ENCODE measurements at places on chromosomes 16 and 17.
A peak's percentile ranks its signal among the peaks of the same experiment; 100 is the strongest.

DNA sequence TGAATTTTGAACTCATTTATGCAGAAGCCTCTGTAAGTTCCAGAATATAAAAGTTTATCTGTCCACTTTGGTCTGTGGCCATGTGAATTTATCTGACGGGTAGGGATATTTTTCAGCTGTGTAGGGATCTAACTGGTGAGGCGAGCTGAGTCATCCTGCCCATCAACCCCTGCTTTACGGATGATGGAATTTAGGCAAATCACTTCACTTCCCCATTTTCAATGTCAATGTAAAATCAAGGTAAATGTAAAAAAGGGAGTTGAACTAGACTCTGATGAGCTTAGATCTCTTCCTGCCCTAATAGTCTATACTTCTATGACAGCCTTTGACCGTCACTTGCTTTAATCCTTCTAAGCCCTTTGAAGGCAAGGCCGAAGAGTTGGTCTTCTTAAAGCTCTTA lies 2.6 kb downstream of the SLC16A6 start:
- H3K4me3 ChIP-seq: no peak overlapping the region
- peak overlapping the region; percentile 27 for H3K27ac ChIP-seq
- H3K27me3 ChIP-seq: no peaks in the 10 kb centered on the region
- DNase-seq: no peak
- peaks cover 7% of the 10 kb centered on the region for H3K36me3 ChIP-seq
- peaks cover 28% of the 10 kb centered on the region for H3K4me1 ChIP-seq

- H3K36me3 ChIP-seq: peaks cover 11% of the 10 kb centered on the region
- peaks cover 17% of the 10 kb centered on the region for H3K4me1 ChIP-seq
These were observed 28.9 kb upstream of the FOXK2 start for GRCh38 chr17:82490512-82491195.

GRCh38 chr17:16351831-16352230 lies 1.4 kb downstream of the CENPV start:
- H3K36me3 ChIP-seq: peaks cover 2% of the 10 kb centered on the region
- DNase-seq: no peak
- peaks cover 3% of the 10 kb centered on the region for H3K27me3 ChIP-seq
- H3K4me1 ChIP-seq: peaks cover 21% of the 10 kb centered on the region
- H3K4me3 ChIP-seq: peak overlapping the region; percentile 94
- no peak overlapping the region for H3K27ac ChIP-seq

GRCh38 chr16:48378836-48379235 lies 6.4 kb downstream of the SIAH1 start:
- no peak for DNase-seq
- peaks cover 3% of the 10 kb centered on the region for H3K36me3 ChIP-seq
- no peak overlapping the region for H3K27ac ChIP-seq
- no peaks in the 10 kb centered on the region for H3K27me3 ChIP-seq
- peak overlapping the region; percentile 1 for H3K4me3 ChIP-seq

- H3K27ac ChIP-seq: no peak overlapping the region
- no peak overlapping the region for H3K4me3 ChIP-seq
- H3K36me3 ChIP-seq: no peaks in the 10 kb centered on the region
These were observed 267.1 kb downstream of the ABCC12 start for GRCh38 chr16:47888734-47889133.

- no peak for DNase-seq
- H3K4me3 ChIP-seq: no peak overlapping the region
- H3K27me3 ChIP-seq: no peaks in the 10 kb centered on the region
- H3K4me1 ChIP-seq: peaks cover 2% of the 10 kb centered on the region
These were observed 16.7 kb downstream of the ANKRD40 start for GRCh38 chr17:50690887-50691549.

DNA sequence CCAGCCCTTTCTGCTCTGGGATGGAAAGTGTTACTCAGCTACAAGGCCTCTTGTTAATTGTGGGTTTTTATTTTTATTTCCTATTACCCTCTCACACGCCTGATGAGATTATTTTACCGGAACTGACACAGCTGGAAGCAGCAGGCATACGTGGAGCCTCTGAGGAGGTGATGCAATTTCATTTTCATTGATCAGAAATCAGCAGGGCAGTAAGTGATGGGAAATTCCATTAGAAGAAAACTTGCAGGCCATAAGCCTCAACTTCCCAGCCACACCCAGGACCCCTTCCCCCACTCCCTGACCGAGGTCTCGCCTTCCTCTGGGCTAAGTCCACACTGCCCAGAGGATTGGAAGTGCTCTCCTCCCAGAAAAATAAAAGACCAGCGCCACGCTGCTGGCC lies 69.7 kb downstream of the ZFHX3 start:
- DNase-seq: no peak
- peaks cover 4% of the 10 kb centered on the region for H3K4me1 ChIP-seq
- no peak overlapping the region for H3K27ac ChIP-seq
- H3K27me3 ChIP-seq: peaks cover 3% of the 10 kb centered on the region

DNA sequence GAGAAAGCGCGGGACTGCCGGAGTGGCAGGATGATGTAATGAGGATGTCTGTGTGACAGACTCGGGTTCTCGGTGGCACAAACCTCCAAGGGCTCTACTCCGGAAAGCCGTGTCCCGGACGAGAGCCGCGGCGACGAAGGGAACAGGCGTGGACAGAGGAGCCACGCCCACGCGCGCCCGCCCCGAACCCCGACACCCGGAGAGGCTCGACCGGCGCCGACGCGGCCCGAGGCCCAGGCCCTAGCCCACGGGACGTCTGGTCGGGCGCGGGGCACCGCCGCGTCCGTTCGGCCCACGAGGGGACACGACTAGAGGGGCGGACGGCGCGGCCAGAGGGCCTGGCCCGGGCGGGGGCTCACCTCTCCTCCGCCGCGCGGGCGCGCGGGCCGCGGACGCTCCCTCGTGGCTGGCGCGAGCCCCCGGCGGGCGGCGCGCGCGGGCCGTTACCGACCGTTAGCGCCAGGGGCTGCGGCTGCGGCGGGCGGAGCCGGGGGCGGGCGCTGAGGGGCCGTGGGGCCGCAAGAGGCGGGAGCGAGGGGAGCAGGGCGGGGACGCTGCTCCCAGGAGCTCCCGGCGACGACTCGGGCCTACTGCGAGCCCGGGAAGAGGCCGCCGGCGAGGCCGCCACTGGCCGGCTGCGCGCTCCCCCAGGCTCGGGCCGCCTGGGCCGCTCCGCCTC lies 2.1 kb upstream of the IRX5 start:
- H3K36me3 ChIP-seq: peaks cover 1% of the 10 kb centered on the region
- peak overlapping the region; percentile 90 for H3K4me3 ChIP-seq
- peak overlapping the region; percentile 79 for H3K27ac ChIP-seq

- H3K36me3 ChIP-seq: no peaks in the 10 kb centered on the region
- no peak overlapping the region for H3K27ac ChIP-seq
- DNase-seq: no peak
- H3K27me3 ChIP-seq: peaks cover 3% of the 10 kb centered on the region
These were observed 13.1 kb downstream of the CDH15 start for GRCh38 chr16:89184677-89184932.

DNA sequence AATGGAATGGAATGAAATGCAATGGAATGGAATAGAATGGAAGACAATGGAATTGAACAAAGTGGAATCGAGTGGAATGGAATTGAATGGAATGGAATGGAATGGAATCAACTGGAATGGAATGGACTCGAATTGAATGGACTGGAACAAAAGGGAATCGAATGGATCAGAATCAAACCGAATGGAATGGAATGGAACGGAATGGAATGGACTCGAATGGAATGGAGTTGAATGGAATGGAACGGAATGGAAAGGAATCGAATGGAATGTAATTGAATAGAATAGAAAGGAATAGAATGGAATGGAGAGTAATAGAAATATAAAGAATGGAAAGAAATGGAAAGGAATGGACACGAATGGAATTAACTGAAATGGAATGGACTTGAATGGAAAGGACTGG lies 475.2 kb upstream of the WSB1 start:
- no peaks in the 10 kb centered on the region for H3K36me3 ChIP-seq
- H3K4me3 ChIP-seq: no peak overlapping the region
- H3K27me3 ChIP-seq: no peaks in the 10 kb centered on the region

GRCh38 chr17:50283246-50283645 lies 9.0 kb downstream of the TMEM92 start:
- no peak overlapping the region for H3K4me3 ChIP-seq
- H3K27ac ChIP-seq: no peak overlapping the region
- H3K36me3 ChIP-seq: no peaks in the 10 kb centered on the region

GRCh38 chr16:24381470-24382118 lies 125.5 kb downstream of the CACNG3 start:
- no peaks in the 10 kb centered on the region for H3K4me1 ChIP-seq
- no peaks in the 10 kb centered on the region for H3K36me3 ChIP-seq
- no peak for DNase-seq

GRCh38 chr17:33225509-33225908 lies 67.6 kb downstream of the ASIC2 start:
- DNase-seq: no peak
- no peak overlapping the region for H3K4me3 ChIP-seq
- no peak overlapping the region for H3K27ac ChIP-seq
- no peaks in the 10 kb centered on the region for H3K4me1 ChIP-seq

- peaks cover 22% of the 10 kb centered on the region for H3K4me1 ChIP-seq
- no peaks in the 10 kb centered on the region for H3K36me3 ChIP-seq
- H3K27me3 ChIP-seq: peaks cover 13% of the 10 kb centered on the region
- no peak for DNase-seq
These were observed 137.8 kb upstream of the CIBAR2 start for GRCh38 chr16:85250147-85250463.

DNA sequence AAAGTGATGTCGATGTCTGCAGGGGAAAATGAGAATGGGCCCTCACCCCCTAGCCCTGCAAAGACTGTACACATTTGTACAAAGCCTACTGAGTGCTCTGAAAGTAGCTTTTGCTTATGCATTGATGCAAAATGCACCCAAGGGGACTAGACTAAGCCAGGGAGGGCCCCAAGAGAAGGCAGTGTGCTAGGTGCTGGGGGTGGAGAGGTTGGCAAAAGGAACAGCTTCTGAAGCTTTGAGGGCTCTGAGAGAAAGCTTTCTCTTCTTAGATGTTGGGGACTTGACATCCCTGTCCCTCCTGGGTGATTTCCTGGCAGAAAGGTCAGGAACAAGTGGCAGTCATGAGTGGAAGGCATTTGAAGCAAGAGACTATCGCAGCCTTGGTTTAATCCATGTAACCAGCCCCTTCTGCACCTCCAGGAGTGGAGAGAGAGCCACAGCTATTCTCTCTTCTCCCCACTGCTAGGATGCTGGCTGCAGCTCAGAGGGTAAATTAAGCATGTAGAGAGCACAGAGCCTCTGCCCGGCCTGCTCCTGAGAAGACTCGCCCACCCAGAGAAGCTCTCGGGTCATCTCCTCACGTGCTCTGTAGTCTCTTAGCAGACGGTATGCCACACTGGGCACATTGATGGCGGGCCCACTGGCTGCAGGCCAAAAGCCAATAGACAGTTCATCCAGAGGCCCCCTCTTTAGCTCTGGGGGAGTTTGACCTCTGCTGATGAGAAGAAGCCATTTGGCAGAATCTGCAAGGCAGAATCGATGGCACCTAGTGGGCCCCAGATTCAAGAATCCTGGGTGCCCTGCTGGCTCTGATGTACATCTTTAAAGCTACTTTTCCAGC lies 221.4 kb downstream of the MSI2 start:
- H3K4me3 ChIP-seq: no peak overlapping the region
- no peak overlapping the region for H3K27ac ChIP-seq
- DNase-seq: no peak
- peaks cover 9% of the 10 kb centered on the region for H3K36me3 ChIP-seq
- H3K4me1 ChIP-seq: peaks cover 35% of the 10 kb centered on the region

GRCh38 chr16:88348377-88349152 lies 34.2 kb upstream of the ZNF469 start:
- peaks cover 7% of the 10 kb centered on the region for H3K4me1 ChIP-seq
- no peaks in the 10 kb centered on the region for H3K36me3 ChIP-seq
- no peak for DNase-seq

GRCh38 chr16:14320406-14320805 lies 249.3 kb downstream of the MRTFB start:
- no peak overlapping the region for H3K27ac ChIP-seq
- no peak overlapping the region for H3K4me3 ChIP-seq
- no peak for DNase-seq

GRCh38 chr16:86631444-86631843 lies 53.1 kb downstream of the FOXL1 start:
- no peak for DNase-seq
- H3K4me1 ChIP-seq: peaks cover 10% of the 10 kb centered on the region
- H3K27ac ChIP-seq: no peak overlapping the region
- no peak overlapping the region for H3K4me3 ChIP-seq
- H3K36me3 ChIP-seq: no peaks in the 10 kb centered on the region

GRCh38 chr17:29645515-29646051 lies 22.9 kb upstream of the CORO6 start:
- peaks cover 32% of the 10 kb centered on the region for H3K36me3 ChIP-seq
- no peaks in the 10 kb centered on the region for H3K27me3 ChIP-seq

- H3K4me3 ChIP-seq: no peak overlapping the region
- no peak overlapping the region for H3K27ac ChIP-seq
- no peaks in the 10 kb centered on the region for H3K27me3 ChIP-seq
- no peaks in the 10 kb centered on the region for H3K36me3 ChIP-seq
These were observed 11.0 kb upstream of the DPEP1 start for GRCh38 chr16:89602273-89602951.

- DNase-seq: no peak
- peak overlapping the region; percentile 97 for H3K27ac ChIP-seq
- peaks cover 32% of the 10 kb centered on the region for H3K4me1 ChIP-seq
- peaks cover 21% of the 10 kb centered on the region for H3K36me3 ChIP-seq
- peak overlapping the region; percentile 99 for H3K4me3 ChIP-seq
These were observed 815 bp downstream of the ATAD5 start for GRCh38 chr17:30832438-30833124.

GRCh38 chr17:75227729-75228128 lies 22.2 kb downstream of the NUP85 start:
- DNase-seq: no peak
- H3K36me3 ChIP-seq: peaks cover 15% of the 10 kb centered on the region
- no peak overlapping the region for H3K27ac ChIP-seq
- peaks cover 2% of the 10 kb centered on the region for H3K4me1 ChIP-seq
- H3K4me3 ChIP-seq: no peak overlapping the region
- H3K27me3 ChIP-seq: no peaks in the 10 kb centered on the region

GRCh38 chr16:72903176-72903575 lies 144.8 kb downstream of the ZFHX3 start:
- H3K4me3 ChIP-seq: no peak overlapping the region
- no peaks in the 10 kb centered on the region for H3K36me3 ChIP-seq
- H3K27me3 ChIP-seq: peaks cover 13% of the 10 kb centered on the region
- no peaks in the 10 kb centered on the region for H3K4me1 ChIP-seq

DNA sequence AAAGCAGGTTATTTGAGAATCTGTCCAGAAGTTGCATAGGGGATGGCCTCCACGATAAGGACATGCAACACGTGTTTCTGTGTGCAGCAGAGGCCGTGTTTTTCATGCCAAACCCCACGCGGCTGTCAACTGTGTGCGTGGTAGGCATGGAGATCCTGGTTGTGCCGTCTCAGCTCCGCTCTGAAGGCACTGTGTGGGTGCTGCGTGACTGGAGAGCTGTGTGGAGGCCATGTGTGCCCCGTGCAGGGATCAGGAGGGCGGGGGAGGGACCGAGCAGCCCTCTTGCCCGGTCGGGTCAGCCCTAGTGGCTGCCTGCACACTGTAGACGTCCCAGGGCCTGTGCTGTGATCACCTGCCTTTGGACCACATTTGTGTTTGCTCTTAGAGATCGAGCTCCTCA lies 74.5 kb downstream of the SEC14L1 start:
- no peak overlapping the region for H3K27ac ChIP-seq
- peaks cover 40% of the 10 kb centered on the region for H3K36me3 ChIP-seq
- DNase-seq: no peak
- no peak overlapping the region for H3K4me3 ChIP-seq

- DNase-seq: no peak
- no peak overlapping the region for H3K27ac ChIP-seq
- peaks cover 15% of the 10 kb centered on the region for H3K4me1 ChIP-seq
- H3K27me3 ChIP-seq: no peaks in the 10 kb centered on the region
These were observed 11.3 kb upstream of the CYB5B start for GRCh38 chr16:69413045-69413664.

- no peaks in the 10 kb centered on the region for H3K27me3 ChIP-seq
- DNase-seq: no peak
- no peak overlapping the region for H3K4me3 ChIP-seq
- no peak overlapping the region for H3K27ac ChIP-seq
These were observed 9.7 kb downstream of the MRM3 start for GRCh38 chr17:791829-792228.

All from activated naive CD8-positive, alpha-beta T cell treated with anti-CD3 and anti-CD28 coated beads, Interleukin-2, amount 10 ng/mL, durations not matched to agents 7 days and 5 days (primary cell).